ENCODE measurements at places on chromosomes 4 and X. TPM values are rescaled to one million over a fixed set of nuclear protein-coding genes. Genes with fewer than 3 reads are reported as not detected.

- DNase-seq = no peak
Observed at GRCh38 chr4:119105605-119106004, 30.0 kb upstream of the MYOZ2 start.

DNA sequence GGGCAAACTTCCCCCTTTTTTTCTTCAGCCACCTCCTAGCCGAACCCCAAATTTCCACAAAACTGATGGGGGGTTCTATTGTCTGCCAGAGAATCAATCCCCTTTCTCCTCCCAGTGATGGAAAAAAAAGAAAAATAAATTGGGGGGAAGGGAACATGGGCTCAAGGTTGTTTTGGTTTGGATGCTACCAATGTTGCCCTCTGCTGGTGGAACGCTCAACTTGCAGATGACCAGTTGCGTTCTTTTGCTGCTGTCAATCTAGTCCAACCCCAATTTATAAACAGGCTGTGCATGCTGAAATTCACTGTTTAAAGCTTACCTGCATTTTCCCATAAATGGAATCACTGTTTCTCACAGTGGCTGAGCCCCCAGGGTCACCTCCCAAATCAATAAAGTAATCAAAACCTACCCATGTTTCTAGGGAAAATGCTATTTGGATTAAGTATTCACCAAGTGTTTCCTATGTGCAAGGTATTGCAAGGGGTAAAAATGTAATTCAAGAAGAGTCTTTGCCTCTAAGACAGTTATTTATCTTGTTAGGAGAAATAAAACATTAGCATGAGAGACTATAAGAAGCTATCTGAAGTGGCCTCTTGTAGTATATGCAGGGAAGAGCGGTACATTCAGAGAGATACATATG is 116.7 kb upstream of the TMEM164 start:
- DNase-seq = no peak

DNA sequence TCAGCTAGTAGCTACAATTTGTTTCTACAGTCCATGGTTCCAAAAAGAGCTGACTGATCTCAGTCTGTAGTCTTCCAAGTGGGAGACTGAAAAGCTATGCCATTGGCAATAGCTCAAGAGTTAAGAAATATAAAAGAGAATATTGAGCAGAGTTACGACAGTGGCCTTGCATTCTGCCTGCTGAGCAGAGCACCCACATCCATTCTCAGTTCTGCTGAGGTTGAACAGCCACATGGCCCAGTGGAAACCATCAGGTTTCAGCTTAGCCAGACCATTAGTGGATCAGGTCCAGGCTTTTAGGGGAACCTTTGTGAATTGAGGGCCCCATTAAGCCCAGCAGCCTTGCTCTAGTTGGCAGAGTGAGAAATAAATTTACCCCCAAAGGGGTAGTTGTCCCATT is 28.1 kb downstream of the ZNF81 start:
- DNase-seq = no peak

Gene SPANXC
- total RNA-seq = not detected

GRCh38 chr4:118749347-118749988 is 64.3 kb downstream of the METTL14 start:
- DNase-seq = no peak

DNA sequence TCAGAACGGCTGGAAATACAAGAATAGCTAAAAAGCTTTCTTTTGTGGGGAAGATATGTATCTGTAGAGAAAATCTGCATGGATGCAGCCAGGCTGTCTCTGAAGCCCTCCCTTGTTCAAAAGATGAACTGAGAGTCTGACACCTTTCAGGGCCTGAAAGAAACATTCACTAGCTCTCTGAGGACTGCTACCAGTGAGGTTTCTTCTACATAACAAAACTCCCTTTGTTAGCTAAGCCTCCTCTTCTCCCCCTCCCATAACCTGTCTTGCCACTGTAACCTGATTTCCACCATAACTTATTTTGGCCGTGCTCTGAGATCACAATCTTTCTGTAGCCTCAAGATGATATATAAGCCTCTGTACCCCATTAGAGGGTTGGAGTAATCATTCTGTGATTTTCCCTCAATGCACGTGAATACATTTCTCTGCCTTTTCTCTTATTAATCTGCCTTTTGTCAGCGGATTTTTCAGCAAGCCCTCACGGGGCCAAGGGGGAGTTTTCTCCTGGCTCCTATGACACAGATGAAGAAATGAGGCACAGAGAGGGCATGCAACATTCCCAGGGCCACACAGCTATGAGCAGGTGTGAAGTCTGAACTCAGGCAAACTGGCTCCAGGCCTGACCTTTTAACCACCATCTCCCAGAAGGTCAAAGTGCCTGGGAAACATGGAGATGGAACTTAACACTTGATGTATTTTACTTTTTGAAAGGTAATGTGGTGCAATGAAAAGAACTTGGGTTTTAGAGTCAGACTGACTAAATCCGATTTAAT is 161.6 kb upstream of the PRDX4 start:
- DNase-seq = no peak

- no peak for DNase-seq
Observed at GRCh38 chr4:1288786-1289185, 905 bp upstream of the MAEA start.

Gene ZNF732
- not detected for total RNA-seq

DNA sequence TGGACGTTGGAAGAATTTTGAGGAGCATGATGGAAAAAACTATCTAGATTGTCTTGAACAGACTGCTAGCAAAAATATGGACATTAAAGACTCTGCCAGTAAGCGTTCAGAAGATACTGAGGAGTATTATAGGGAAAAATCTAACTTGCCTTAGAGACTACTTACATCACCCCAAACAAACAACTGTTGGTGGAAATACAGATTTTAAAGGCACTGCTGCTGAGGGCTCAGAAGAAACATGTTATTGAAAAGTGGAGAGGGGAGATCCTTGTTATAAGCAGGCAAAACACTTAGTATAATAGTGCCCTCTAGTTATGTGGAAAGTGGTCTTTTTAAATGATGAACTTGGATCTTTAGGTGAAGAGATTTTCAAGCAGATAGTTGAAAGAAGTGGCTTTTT is 29.2 kb downstream of the MAD2L1 start:
- no peak for DNase-seq

DNA sequence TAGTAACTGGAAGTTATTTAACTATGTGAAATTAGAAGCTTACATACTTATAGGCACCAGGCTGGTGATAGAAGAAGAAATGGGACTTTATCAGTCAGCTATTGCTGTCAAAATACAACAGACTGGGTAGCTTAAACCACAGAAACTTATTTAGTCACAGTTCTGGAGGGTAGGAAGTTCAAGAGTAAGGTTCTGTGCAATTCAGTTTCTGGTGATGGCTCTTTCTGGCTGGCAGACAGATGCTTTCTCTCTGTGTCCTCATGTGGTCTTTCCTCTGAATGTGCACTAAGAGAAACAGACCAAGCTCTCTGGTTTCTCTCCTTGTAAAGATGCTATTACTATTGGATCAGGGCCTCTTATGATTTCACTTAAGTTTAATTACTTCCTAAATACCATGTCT is 92.1 kb upstream of the ANKRD50 start:
- DNase-seq = no peak

- DNase-seq = no peak
Observed at GRCh38 chr4:122584519-122584918, 36.3 kb downstream of the IL21 start.

Gene PALLD
- total RNA-seq = 112 TPM

- no peak for DNase-seq
Observed at GRCh38 chr4:139188648-139189416, 11.8 kb upstream of the ELF2 start.

Gene SPANXA1
- total RNA-seq = not detected

Gene ZXDA
- 5.5 TPM for total RNA-seq

All from mucosa of descending colon (tissue), 3 donors.